Stimulated activated CD4-positive, alpha-beta T cell treated with anti-CD3 and anti-CD28 coated beads, Interleukin-4, amount 100 ng/mL, for 1 hour (primary cell): ENCODE measurements at places on chromosomes 13 and 19.

DNA sequence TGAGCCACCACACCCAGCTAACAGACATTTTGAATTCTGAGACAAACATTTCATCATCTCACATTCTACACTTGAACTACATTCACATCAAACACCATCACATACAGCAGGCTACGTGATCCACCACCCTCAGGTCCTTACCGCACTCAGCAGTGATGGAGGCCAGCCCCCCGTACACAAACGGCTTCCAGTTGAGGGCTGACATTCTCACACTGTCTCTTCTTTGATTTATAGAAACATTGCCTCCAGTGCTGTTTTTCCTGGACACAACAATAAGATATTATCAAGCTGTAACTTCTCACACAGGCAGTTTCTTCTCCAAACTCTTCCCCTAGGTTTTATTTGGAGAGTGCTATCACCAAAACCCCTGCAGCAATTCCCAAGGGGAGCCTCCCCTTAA is 7.0 kb downstream of the SLC25A30 start:
- DNase-seq, result no peak

- DNase-seq, result no peak
Observed at GRCh38 chr13:57302604-57303003, 135.6 kb downstream of the PRR20E start.

GRCh38 chr13:100182900-100183490 is 94.1 kb downstream of the PCCA start:
- no peak for DNase-seq

GRCh38 chr13:46552889-46553520 is at the start of gene LRCH1:
TSS of gene LRCH1 (plus strand) at chr13:46553170. CDS start at chr13:46553397, 227 bp downstream.
- peak; percentile 88 for DNase-seq

DNA sequence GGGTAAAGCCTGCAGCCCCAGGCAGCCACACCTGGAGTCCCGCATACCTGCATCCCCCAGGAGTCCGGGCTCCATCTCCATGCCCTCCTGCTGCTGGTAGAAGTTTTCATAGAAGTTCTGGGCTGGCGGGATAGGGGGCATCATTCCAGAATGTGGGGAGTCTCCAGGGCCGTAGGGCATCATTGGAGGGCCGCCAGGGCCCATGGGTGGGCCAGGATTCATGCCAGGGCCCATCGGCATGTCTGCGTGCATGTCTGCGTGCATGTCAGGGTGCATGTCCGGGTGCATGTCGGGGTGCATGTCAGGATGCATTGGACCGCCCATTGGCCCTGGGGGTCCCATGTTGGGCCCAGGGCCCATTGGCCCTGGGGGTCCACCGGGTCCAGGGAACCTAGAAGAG is 23.3 kb upstream of the TMEM160 start:
- no peak for DNase-seq

DNA sequence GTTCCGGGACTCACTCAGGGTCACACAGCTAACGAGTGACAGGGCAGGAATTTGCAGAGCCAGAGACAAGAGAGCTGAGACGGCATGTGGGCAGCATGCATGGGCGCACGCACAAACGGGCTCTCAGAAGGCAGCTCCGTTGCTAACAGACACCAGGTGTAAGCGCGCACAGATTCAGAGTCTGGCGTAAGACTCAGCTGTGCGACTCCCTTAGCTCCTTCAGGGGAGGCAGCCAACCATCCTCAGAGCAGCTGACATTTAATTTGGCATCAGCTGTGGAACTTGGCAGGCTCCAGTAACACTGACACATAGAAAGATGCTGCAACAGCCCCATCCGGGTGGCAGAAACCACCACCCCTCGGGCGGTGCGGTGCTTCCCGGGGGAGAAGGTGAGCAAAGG is 7.5 kb upstream of the TM6SF2 start:
- DNase-seq, result no peak

DNA sequence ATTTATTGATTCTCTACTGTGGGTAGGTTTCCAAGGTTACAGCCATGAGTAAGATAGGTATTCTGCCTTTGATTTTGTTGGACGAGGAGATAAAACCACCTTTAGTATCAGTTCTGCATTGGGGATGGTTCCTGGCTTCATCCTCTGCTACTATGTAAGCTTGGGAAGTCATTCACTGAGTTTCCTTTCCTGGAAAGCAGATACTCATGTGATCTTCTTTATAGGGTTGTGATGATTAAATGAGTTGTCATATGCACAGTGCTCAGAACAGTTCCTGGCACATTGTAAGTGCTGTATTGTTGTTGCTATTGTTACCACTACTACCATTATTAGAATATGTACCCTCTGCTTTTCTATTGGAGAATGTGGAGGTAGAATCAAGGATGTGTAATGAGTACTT is 13.1 kb upstream of the WTIP start:
- DNase-seq, result no peak

DNA sequence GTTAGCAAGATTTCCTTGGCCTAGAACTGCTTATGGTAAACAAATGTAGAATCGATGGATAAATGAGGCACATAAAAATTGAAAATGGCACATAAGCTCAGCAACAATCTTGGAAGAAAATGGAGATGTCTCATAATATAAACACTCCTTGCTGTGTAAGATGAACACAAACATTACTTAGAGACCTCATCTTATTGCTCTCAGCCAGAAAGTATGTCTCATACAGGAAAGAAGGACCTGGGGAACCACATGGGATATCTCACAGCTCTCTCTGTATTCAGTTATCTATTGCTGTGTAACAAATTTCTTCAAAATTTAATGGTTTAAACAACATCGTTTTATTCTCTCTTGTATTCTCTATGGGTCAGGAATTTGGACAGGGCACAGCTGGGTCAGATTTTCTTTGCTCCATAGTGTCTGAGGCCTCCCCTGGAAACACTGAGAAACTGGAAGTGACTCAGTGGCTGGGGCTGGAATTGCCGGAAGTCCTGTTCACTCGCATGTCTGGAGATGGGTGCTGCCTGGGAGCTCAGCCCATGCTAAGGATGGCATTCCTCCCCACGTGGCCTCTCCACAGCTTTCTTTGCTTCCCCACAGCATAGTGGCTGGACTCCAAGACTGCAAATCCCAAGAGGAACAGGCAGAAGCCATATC is 105.1 kb downstream of the NUFIP1 start:
- DNase-seq, result no peak

GRCh38 chr19:1130771-1131717 is 27.2 kb downstream of the GPX4 start:
- DNase-seq, result peak; percentile 70

DNA sequence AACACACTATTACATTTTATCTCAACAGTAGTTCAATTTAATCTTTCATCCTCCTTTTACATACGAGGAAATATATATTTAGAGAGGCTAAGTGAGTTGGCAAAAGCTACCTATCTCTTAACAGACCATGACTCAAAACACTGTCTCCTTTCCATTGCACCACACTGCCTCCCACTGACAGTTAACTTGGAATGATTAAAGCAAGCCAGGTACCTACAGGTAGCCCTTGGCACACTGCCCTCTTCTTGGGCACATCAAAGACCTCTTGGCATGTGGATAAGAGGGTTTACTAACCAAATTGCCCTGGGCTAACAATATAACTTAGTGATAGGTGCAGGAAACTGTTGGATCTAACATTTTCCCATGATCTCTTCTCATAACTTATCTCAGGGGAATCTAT is 1.8 kb downstream of the ABHD13 start:
- peak; percentile 4 for DNase-seq

GRCh38 chr19:10769533-10770491 is 51.9 kb downstream of the DNM2 start:
- DNase-seq, result no peak

- DNase-seq, result no peak
Observed at GRCh38 chr13:34951528-34951927, 9.5 kb downstream of the NBEA start.

- DNase-seq, result no peak
Observed at GRCh38 chr13:76656500-76656899, 229.7 kb downstream of the KCTD12 start.

GRCh38 chr13:106153041-106153440 is 382.4 kb downstream of the EFNB2 start:
- no peak for DNase-seq

- peak; percentile 65 for DNase-seq
Observed at GRCh38 chr19:4730740-4731171, 7.1 kb upstream of the DPP9 start.

GRCh38 chr13:45695198-45695730 is 6.9 kb upstream of the CBY2 start:
- DNase-seq, result no peak

DNA sequence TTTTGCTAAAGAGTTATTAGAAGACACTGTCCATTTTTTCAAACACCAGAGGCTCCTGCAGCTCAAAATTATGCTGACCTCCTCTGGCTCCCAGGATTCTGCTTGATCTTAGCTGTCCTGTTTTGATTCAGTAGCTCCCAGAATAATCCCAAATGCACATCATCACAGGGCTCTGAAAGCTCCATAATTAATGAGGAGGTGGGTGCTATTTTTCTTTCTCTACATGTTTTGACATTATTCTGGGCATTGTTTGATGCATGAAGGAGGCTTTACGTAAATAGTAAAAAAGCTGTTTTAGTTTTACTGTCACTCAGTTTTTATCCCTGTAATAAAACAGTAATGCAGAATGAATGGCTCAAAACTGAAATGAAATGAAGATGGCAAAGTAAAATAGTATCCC is 495.4 kb downstream of the DCT start:
- DNase-seq, result no peak

DNA sequence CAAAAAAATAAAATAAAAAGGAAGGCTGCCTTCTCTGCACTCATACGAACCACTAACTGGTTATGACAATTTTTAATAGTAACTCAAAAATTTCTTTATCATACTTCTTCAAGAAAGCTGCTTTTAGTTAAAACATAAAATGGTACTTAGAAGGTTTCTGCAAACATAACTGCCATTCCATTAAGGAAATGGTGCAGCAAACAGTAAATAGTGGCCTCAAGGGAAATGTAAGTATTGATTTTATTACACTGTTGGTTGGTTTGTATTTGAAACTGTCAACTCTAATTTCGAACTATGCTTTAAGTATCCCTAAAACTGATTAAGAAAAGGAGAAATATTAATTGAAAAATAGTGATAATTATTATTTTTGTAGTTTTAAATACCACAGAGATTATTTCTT is 278.0 kb downstream of the DACH1 start:
- no peak for DNase-seq

DNA sequence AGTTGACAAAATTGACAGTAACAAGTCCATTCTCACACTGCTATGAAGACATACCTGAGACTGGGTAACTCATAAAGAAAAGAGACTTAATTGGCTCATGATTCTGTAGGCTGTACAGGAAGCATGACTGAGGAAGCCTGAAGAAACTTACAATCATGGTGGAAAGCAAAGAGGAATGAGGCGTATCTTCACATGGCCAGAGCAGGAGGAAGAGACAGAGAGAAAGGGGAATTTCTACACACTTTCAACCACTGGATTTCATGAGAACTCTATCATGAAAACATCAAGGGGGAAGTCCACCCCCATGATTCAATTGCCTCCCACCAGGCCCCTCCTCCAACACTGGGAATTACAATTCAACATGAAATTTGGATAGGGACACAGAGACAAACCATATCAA is 758.4 kb upstream of the SLITRK1 start:
- no peak for DNase-seq

DNA sequence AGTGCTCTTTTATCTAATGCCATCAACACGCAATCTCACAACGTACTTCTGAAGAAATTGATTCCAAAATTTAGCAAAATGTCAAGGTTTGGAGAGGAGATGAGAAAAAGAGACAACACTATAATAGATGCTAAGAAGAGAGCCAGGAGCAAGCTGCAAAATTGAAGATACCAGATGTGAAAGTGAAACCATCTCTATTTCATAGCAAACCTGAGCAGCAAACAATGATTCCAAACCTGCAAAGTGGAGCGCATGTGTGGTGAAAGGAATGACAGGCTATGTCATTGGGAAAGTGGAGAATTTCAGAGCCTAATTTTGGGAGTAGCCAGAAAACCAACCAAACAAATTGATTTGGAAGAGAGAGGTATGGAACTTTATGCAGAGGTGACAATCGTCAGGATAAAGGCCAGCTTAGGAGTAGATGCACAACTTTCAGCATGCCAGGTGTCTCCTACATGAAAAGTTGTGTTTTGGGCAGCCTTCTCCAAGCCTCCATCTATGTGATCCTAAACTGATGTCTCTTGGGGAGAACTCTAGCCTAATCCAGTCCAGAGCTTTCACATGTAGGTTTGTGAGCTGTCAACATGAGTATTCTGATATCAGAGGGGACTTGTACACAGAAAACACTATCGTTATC is 158.4 kb upstream of the FNDC3A start:
- DNase-seq, result no peak

GRCh38 chr19:34989298-34989697 is 10.8 kb upstream of the GRAMD1A start:
- no peak for DNase-seq

GRCh38 chr19:4929186-4929585 is 19.9 kb downstream of the UHRF1 start:
- DNase-seq, result no peak

GRCh38 chr19:32910094-32910493 is 40.5 kb upstream of the SLC7A9 start:
- DNase-seq, result no peak

- DNase-seq, result no peak
Observed at GRCh38 chr13:99191336-99191899, 9.2 kb upstream of the UBAC2 start.

GRCh38 chr19:17830567-17831418 is 9.5 kb upstream of the INSL3 start:
- peak; percentile 50 for DNase-seq
